GM04504 (cell line): ENCODE measurements at places on chromosomes 1 and 21.

GRCh38 chr21:38126666-38127303 lies 130.0 kb upstream of the KCNJ15 start:
- peak; percentile 10 for DNase-seq

GRCh38 chr1:22428672-22429071 lies 23.0 kb upstream of the ZBTB40 start:
- DNase-seq = peak; percentile 27

DNA sequence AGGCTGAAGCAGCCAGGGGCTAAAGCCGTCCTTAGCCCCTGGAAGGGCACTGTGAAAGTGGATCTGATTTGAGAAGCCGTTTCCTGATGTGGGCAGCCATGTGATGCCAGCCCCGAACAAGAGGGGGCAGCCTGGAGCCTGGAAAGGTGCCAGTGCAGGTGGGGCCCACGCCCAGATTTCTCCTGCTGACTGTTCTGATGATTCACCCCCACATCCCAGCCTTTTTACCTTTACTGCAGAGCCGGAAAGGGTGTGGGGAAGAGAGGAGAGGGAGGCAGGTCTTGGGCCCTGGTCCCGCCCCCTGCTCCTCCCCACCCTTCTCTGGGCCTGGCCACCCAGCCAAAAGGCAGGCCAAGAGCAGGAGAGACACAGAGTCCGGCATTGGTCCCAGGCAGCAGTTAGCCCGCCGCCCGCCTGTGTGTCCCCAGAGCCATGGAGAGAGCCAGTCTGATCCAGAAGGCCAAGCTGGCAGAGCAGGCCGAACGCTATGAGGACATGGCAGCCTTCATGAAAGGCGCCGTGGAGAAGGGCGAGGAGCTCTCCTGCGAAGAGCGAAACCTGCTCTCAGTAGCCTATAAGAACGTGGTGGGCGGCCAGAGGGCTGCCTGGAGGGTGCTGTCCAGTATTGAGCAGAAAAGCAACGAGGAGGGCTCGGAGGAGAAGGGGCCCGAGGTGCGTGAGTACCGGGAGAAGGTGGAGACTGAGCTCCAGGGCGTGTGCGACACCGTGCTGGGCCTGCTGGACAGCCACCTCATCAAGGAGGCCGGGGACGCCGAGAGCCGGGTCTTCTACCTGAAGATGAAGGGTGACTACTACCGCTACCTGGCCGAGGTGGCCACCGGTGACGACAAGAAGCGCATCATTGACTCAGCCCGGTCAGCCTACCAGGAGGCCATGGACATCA lies at the start of gene SFN:
Gene SFN, plus strand, starts transcription at position 369 of the 904 bp plus-strand sequence. Its CDS starts 64 bp downstream, at position 433.
- no peak for DNase-seq

DNA sequence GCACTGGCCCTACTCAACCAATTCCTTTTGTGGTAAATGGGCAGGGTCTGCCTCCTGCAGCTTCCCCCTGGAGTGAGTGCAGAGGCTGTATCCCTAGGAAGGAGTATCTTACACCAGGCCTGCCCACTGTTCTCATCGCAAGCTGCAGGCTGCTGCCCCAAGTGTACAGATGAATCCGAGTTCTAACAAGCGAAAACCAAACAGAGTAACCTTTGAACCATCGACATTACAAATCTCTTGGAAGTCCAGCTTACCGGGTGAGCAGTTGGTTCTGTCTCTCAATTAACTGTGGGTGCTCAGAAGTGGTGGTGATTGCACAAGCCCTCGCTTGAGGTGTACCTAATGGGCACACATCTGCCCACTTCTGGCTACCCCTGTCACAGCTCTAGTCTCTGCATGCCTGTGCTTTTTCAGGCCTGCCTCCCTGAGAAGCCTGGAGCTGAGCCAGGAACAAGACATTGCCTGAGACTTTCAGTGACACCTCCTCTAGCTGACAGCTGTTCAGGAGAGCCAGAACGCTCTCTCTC lies 22.7 kb downstream of the INAVA start:
- no peak for DNase-seq

GRCh38 chr1:6554907-6555778 lies at the start of gene TAS1R1:
TAS1R1 (plus strand) TSS chr1:6555307; CDS start chr1:6555374, 67 bp downstream.
- peak; percentile 38 for DNase-seq
